ENCODE measurements at places on chromosomes 16 and 17. TPM values are rescaled to one million over a fixed set of nuclear protein-coding genes. Genes with fewer than 3 reads are reported as not detected.

Gene UBE2I
- 51.2 TPM for total RNA-seq

Gene KRT33B
- not detected for total RNA-seq

Gene MLKL
- 21.4 TPM for total RNA-seq

Gene AGRP
- not detected for total RNA-seq

Gene WDR45B
- total RNA-seq, result 51.8 TPM

Gene RARA
- 7.8 TPM for total RNA-seq

Gene CACNG4
- not detected for total RNA-seq

Gene USH1G
- total RNA-seq, result not detected

Gene HOXB8
- total RNA-seq, result 3.6 TPM

Data from epithelial cell of umbilical artery (primary cell).